ENCODE measurements at places on chromosomes 2 and 18.

- DNase-seq: no peak
These were observed 210.0 kb upstream of the SALL3 start for GRCh38 chr18:78769502-78770105.

GRCh38 chr18:79275992-79276391, 119.7 kb upstream of the NFATC1 start:
- no peak for DNase-seq

GRCh38 chr18:63283305-63284094, 36.1 kb downstream of the BCL2 start:
- no peak for DNase-seq

GRCh38 chr2:179049203-179049545, 763 bp downstream of the CCDC141 start:
- no peak for DNase-seq

Data from cortex of kidney (tissue), 1 donor.